GF-D8 (cell line): ENCODE measurements at places on chromosomes 16 and 17.

GRCh38 chr17:9557857-9558256, 17.8 kb downstream of the STX8 start:
- DNase-seq, result no peak

DNA sequence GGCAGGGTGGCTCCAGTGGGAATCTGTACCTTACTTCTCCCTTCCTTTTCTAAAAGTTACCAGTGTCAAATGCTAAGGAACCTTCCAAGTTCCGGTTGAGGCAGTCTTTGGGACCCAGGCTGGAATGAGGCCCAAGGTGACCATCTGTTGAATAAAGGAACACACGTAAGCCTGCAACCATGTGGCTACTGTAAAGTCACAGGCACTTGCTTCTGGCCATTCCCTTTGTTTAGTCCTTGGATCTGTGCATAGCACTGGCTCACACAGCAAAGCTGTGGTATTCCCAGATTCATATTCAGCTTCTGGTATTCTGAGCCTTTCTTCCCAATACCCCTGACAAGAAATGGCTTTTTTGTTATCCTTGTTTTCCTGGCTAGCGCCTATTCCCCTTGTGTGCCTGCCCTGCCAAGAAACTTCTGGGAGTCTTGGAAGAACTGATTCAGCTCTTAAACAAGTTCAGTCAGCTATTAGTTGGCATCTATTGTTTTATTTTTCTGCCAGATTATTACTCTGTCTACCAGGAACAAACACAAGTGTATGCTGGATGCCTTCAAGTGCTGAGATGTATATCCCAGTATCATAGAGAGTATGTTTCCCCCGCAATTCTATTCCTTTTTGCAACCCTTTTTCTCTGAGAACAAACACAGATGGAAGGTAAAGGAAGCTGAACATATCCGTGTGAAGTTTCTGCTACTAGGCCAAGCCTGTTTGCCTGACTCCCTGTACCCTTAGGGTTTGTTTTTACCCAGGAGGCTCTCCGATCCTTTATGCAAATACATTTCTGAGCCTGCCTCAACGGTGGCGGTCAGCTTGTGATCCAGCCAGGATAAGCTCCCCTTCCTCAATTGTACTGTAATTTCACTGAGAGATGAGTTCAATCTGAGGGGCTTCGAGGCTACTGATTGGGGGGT, 13.2 kb downstream of the TMEM238L start:
- no peak for DNase-seq

DNA sequence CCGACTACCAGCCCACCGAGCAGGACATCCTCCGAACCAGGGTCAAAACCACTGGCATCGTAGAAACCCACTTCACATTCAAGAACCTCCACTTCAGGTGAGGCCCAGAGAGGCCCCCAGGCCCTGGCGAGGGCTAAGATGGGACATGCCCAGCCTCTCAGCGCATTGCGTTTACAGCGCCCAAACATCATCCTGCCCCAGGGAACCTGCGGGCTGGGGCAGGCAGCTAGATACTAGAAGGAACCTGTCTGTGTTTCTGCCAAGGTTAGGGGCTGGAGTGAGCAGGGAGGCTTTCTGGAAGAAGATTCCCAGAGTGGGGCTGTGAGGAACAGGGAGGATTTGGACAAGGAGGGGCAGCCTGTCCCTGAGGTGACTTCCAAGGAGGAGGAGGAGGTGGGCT, 90.6 kb downstream of the AMFR start:
- no peak for DNase-seq

DNA sequence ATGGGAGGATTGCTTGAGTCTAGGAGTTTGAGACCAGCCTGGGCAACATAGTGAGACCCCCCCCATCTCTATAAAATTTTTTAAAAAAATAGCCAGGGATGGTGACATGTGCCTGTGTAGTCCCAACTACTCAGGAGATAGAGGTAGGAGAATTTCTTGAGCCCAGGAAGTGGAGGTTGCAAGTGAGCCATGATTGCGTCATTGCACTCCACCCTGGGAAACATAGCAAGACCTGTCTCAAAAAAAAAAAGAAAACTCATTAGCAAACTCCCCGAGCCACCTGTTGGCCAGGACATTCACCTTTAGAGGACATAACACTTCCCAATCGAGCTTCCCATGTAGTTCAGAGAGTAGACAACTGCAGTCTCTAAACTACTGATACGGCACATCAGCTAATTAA, 274.2 kb downstream of the ABCC12 start:
- DNase-seq, result no peak

- no peak for DNase-seq
Measured at GRCh38 chr17:76092526-76093413, 10.8 kb downstream of the EXOC7 start.
